Brain microvascular endothelial cell (primary cell): ENCODE measurements at places on chromosomes 1 and 21.

- DNase-seq = no peak
Observed at GRCh38 chr1:51669816-51670215, 52.9 kb downstream of the OSBPL9 start.

- DNase-seq = peak; percentile 16
Observed at GRCh38 chr1:6041432-6042062, 4.1 kb upstream of the KCNAB2 start.

DNA sequence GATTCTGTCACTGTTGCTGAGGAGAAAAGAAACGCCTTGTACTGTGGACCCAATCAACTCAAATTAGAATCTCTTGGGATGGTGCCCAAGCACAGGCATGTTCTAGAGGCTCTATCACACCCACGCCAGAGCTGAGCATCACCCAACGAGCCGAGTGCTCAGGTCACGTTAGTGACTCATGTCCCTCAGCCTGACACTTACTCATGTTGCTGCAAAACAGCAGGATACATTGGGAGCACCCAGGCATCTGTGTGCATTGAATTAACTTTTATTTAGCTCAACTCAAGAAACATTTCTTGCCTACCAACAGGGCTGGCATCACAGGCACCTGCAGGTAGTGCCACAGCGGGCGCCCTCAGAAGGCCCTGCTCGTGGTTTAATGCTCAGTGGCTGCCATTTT, 149.8 kb downstream of the ETS2 start:
- DNase-seq = peak; percentile 76

- no peak for DNase-seq
Observed at GRCh38 chr1:32197074-32197473, 3.3 kb upstream of the CCDC28B start.
